ENCODE measurements at places on chromosomes 13 and 19.

- no peak for DNase-seq
These were observed 1.1 kb downstream of the ZNF444 start for GRCh38 chr19:56142087-56142787.

- DNase-seq = no peak
These were observed 113.1 kb downstream of the PCDH9 start for GRCh38 chr13:67117010-67117550.

GRCh38 chr13:58018865-58019264 is 387.3 kb downstream of the PCDH17 start:
- DNase-seq = no peak

GRCh38 chr19:33804021-33804799 is 7.5 kb downstream of the KCTD15 start:
- DNase-seq = no peak

DNA sequence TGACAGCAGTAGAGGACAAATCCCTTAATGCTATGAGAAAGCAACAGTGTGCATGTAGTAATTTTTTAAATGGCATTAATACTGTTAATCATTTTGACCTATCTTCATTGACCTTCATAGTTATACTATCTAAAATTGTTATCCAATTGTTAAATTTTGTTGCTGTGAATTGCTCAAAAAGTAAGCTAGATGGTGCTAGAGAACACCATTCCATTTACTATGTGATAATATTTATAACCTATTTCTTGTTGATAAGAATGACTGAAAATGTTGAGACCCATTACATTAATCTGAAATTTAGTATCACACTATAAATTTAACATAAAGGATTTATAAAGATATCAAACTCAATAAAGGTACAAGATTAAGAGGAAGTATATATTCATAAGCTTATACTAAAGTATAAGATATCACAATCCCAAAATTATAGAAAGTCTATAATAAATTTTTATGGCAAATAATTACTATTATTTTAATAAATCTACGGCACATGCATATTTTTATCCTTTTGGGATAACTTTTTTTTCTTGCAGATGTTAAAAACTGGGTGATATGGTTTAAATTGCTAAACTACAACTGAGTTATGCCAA is 1573.3 kb downstream of the PCDH9 start:
- no peak for DNase-seq

DNA sequence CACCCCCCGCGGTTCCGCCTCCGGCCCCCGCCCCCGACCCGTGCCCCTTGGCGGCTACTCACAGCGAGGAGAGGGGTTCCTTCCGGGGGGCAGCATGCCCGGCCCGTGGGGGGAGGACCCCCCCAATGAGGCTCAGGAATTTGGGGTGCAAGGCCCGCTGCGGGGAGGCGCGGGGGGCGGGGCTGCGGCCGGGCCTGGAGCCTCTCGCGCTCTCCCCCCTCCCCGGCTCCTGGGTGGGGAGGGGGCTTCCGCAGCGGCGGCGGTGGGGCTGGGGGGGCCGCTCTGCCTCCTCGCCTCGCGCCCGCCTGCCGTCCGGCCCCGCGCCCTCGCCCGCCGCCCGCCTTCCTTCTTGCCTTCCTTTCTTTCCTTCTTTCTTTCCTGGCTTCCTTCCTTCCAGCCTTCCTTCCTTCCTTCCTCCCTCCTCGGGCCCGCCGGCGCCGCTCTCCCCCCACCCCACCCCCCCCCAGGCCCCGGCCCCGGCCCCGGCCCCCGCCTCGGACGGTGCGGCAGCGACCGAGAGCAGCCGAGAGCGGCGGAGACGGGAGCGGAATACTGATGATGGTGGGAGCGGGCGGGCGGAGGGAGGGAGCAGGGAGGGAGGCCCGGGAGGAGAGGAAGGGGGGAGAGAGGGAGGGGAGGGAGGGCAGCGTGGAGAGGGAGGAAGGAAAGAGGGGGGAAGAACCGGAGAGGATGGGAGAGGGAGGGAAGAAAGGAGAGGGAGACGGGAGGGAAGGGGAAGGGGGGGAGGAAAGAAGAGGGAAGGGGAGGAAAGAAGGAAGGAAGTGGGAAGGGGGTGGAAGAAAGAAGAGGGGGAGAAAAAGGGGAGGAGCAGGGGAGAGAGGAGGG is at the start of gene LRRC4B:
Gene LRRC4B, minus strand, starts transcription at position 554 of the 846 bp plus-strand sequence. CDS start 19,597 bp downstream, outside the sequence.
- DNase-seq = no peak

DNA sequence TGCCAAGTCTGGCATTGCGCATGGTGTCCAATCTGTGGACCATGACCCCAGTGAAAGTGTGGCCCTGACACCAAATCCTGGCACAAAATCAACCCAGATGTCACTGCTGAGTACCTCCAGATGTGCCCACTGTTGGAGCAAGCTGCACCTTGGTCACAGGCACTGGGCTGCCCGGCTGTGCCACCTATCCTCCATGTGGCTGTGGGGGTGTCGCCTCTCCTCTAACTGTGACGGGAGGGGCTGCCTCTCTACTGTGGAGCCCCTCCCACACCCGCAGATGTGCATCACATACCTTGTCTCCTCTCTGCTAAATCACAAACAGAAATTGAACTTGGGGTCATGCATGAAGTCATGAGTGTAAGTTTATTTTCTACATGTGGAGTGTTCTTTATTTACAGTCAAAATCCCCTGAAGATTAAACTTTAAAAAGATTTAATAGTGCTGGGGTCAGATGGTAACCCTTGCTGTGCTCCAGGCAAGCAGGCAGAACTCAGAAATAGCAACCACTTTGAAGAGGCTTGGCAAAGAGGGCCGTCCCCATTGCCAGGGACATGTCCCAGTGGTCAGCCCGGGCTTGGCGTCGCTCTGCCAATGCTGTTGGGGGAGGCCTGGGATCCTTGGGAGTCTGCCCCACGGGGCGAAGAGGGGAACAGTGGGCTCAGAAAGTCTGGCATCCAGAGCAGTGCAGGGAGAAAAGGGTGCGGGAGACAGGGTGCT is 46.4 kb upstream of the ZNF536 start:
- DNase-seq = no peak

DNA sequence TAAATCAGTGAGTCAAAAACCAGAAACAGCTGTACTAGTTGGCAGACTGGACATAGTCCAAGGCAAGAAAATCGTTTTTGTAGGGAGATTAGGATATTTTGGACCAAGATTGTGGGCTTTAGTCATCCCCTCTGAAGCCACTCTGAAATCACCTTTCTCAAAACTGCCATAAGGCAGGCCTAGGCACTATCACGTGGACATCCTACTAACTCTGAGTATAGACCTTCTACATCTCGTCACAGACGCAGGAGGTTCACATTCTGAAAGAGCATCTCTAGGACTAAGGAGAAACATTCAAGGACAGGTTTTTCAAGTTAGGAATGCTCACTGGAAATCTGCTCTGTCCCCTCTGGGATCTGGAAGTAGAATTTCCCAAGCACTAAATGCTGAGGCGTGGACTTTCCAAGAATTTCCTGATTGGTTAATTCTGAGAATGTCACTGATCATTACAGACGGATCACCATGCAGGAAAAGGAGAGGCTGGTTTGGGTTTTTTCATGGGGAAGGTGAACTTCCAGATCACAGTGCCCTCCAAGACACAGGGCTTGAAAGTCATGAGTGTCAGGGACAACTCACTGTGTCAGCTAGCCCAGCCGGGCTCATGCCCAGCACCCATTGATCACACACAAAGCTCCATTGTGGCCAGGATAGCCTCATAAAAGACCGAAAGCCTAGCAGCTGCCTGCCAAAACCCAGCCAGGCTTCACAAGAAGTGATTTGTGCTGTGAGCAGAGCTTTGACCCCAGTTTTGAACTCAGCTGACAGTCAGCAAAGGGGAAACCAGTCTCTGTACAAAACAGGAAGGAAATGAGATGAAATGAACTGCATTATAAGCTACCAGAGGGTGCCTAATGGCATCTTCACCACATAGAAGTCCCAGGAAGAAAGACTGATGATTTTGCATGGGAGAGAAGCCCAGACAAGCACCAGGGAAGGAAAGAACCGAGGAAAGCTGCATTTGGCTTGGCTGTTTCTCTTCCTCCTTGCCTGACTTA is 2.7 kb upstream of the RUBCNL start:
- DNase-seq = no peak

DNA sequence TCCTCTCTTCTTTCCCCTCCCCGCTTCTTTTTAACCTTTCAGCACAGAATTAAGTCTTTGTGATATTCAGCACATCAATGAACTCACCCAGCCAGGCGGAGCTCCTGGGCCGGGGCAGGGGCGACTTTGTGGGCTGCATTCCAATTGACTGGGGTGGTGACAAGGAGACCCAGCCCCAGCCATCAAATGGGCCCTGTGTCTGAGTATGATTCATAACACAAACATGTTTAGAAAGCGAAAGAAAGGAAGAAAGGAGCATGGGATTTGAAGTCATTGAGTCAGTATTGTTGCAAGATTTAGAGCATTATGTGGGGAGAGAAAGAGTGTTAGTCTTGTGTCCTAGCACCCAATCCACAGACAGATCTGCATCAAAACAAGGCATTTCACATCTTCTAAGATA is 185.3 kb downstream of the LHFPL6 start:
- DNase-seq = no peak

DNA sequence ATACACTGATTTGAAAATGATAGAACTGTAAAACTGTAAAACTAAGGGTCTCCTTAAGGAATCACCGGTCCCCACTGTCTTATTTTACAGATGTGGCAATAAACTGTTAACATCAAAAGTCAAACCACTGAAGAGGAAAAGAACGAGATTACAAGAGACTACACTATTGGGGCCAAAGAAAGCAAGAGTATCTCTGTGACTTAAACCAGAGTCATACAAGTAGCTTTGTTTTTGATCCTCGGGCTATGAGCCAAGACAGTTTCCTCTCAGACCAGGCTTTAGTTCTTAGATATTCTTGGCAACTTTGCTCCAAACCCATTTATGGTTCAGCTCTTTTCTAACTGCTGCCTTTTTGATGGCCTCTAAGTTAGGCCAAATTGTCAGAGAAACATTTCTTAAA is 113.8 kb downstream of the TBC1D4 start:
- DNase-seq = no peak

DNA sequence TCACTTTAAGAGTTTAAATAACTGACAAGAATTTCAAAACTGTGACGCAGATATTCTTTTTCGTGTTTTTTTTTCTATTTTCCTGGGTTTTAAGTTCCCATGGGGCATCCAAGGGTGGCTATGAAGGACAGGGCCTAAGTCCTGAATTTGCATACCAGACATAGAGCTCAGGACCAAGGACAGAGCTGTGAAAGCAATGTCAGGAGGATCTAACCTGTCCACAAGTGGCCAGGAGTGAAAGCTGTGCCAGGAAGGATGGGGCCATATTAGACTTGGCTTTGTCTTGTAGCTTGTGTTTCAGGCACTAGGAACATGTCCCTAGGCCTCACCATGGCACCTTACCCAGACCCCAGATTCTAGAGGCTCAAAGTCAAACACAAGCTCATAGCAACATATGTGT is 289.4 kb upstream of the MIR17HG start:
- DNase-seq = no peak

GRCh38 chr13:76454991-76455390 is 431.2 kb downstream of the KCTD12 start:
- DNase-seq = no peak

DNA sequence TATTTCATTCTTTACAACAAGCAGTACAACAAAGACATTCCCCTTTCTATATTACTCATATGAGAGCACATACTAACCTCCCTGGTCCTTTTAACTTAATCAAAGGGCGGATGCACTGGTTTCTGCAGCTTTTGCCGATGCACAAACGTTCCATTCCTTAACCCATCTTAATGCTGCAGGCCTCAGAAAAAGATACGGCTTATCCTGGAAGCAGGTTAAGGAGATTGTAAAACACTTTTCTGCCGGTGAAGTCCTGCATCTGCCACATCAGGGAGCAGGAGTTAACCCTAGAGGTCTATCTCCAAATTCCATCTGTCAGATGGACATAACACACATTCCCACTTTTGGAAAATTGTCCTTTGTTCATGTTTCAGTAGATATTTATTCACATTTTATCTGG is 11.5 kb upstream of the ZNF814 start:
- DNase-seq = no peak

GRCh38 chr13:39321574-39321973 is 281.4 kb downstream of the LHFPL6 start:
- no peak for DNase-seq

DNA sequence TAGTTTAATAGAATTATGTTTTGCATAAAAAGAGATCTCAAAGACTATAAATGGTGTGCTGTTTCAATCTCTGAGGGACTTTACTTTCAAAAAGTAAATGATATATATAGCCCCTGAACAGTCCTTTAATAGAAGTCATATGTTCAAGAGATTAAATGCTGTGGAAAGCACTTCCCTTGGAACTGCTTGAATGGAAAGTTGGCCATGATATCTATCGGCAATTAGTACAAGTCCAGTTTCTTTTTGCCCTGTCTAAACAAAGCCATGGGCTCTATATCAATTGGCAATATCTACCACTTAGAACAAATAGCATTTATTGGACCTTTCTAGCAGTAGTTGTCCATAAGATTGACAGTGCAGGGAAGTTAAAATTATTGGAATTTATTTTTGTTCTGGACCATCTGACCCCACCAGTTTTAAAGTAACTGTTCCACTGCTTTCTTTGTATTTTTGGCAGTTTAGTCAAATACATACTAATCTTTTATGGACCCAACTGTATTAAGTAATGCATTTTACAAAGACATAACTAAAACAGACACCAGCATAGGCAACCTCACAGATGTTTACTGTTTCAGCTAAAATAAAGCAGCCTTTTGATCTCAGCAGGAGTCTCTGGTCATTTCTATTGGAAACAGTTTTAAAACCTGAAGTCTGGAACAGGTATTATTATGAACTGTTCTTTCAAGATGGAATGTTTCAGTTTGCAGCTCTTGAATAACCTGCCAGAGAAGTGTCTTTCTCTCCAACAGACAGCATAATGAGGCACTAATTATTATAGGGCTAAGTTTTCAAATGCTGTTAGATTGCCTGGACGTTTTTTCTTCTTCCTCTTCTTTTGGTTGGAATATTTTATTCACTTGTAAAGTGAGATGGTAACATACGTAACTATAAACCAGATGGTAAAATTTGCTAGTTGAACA is 282.6 kb downstream of the DCLK1 start:
- DNase-seq = no peak

GRCh38 chr13:48564056-48564455 is 31.2 kb upstream of the RCBTB2 start:
- DNase-seq = no peak

DNA sequence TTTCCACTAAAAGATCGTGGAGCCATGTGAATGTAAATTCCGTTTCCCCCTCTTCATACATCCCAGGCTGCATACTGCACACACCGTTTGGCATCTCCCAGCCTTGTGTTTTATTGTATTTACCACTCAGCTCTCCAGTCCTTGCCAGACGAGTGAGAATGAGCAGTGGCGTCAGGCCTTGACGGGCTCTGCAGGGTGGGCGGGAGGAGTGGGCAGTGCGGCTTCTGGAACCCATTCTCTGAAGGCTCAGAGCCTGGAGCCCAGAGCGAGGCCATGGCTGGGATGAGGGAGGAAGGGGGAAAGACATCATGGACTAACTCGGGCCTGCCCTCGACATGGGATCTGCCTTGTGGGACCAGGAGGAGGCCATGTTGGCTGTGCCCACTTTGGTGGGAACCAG is 25.1 kb downstream of the BICRA start:
- no peak for DNase-seq

GRCh38 chr13:46553521-46553885 is 533 bp downstream of the LRCH1 start:
- DNase-seq = no peak

All from stimulated activated CD8-positive, alpha-beta memory T cell treated with anti-CD3 and anti-CD28 coated beads, Interleukin-4, amount 100 ng/mL, for 4 hours (primary cell).